ENCODE measurements at places on chromosomes 7 and 10. TPM values are rescaled to one million over a fixed set of nuclear protein-coding genes. Genes with fewer than 3 reads are reported as not detected.

- no peak for DNase-seq
Measured at GRCh38 chr10:117145019-117145418, 6.9 kb upstream of the VAX1 start.

DNA sequence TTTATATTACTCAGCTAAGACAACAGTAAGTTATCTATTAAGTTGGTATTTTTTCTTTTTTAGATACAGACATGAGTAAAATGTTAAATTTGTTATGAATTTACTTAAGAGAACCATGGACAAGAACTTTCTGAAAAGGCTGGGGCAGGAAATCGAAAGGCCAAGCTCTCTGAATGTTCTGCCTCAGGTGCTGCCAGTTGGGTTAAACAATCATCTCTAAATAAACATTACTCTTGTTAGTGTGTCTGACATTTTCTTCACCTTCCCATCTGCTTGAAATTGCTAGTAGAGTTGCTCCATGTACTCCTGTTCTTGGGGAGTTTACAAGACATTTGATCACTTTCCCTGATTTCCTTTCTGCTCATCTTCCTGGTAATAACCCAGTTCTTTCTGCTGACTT is 87.5 kb downstream of the ANKRD7 start:
- no peak for DNase-seq

DNA sequence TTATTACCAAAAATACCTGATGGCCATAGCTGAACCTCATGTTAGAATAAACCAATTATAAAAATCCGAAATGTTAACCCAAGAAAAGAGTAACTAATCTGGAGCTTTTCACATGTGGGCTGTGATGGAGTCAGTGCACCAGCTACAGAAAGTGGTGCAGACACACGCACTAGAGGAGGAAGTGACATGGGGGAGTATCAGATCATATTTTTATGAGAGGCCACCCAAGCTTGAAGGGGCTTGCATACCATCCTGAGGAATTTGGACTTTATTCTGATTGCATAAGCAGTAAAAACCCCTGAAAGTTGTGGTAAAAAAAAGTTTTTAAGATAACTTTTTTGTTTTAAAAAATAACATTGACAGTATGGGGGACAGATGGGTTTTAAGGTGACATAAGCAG is 1148.5 kb upstream of the CELF2 start:
- DNase-seq: no peak

GRCh38 chr10:33884604-33885003 is 550.1 kb upstream of the NRP1 start:
- no peak for DNase-seq

DNA sequence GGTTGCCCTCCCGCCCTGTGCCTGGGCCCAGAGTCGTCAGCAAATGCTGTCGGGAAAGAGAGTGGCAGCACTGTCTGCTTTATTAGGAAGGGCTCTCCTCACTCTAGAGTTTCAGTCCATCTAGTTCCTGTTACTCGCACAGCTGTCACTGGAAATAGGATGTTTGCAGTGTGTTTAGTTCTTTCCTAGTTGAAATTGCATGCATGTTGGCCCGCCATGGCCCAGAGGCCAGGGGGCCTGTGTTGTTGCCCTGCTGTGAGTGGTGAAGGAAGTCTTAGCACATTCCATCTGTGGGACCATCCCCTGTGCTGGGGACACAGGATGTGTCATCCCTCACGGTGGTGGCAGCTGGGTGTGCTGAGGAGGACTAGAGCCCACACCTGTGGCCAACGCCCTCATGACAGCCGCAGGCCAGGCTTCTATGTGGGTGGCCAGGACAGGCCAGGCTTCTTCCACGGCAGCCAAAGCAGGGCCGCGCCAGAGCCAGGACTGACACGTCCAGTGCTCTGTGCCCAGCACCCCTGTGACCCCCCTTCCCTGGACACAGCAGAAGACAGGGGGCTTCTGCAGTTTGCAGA is 45.4 kb downstream of the ZNF467 start:
- no peak for DNase-seq

GRCh38 chr7:157403646-157404401 is 67.0 kb downstream of the DNAJB6 start:
- no peak for DNase-seq

DNA sequence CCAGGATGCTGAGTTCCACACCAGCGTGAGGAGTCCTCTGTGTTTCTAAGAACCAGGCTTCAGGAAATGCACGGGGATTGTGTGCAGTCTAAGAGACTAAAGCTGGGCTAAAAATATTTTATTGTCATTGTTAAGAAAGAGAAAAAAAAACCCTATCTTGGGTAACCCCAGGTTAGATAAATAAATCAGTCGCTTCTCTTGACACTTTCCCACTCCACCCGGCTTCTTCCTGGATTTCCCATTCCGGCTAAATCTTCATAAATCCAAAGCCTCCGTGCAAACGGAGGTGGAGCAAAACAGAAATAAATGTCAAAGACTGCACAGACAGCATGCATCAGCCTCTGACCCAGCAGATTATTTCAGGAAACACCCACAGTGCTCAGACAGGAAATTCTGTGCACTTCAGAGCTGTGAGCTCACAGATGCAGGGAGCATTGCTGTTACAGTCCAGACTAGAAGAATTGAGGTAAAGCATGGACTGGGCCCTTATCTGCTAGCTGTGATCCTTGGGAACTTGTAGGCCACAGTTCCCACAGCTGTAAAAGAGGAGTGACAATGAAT is 44.8 kb upstream of the GRID1 start:
- no peak for DNase-seq

DNA sequence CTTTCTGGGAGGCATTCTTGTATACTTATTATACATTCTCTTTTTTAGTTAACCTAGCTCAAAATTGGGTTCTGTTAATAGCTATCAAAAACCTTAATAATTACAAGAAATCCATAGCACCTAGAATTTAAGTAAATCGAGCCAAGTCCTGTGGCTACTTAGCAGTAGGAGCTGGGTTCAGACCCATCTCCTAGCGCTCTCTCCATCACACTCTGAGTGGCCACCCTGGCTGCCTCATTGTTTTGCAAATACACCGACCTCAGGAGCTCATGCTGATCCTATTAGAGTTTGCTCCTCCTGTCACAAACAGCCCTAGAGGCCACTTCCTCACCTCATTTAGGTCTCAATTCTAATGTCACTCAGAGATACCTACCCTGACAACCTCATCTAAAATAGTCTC is 46.2 kb upstream of the OSBPL3 start:
- no peak for DNase-seq

GRCh38 chr10:63209705-63210104 is 76.6 kb downstream of the NRBF2 start:
- DNase-seq: no peak

GRCh38 chr10:78756604-78757343 is 312.0 kb upstream of the ZMIZ1 start:
- DNase-seq: peak; percentile 93

DNA sequence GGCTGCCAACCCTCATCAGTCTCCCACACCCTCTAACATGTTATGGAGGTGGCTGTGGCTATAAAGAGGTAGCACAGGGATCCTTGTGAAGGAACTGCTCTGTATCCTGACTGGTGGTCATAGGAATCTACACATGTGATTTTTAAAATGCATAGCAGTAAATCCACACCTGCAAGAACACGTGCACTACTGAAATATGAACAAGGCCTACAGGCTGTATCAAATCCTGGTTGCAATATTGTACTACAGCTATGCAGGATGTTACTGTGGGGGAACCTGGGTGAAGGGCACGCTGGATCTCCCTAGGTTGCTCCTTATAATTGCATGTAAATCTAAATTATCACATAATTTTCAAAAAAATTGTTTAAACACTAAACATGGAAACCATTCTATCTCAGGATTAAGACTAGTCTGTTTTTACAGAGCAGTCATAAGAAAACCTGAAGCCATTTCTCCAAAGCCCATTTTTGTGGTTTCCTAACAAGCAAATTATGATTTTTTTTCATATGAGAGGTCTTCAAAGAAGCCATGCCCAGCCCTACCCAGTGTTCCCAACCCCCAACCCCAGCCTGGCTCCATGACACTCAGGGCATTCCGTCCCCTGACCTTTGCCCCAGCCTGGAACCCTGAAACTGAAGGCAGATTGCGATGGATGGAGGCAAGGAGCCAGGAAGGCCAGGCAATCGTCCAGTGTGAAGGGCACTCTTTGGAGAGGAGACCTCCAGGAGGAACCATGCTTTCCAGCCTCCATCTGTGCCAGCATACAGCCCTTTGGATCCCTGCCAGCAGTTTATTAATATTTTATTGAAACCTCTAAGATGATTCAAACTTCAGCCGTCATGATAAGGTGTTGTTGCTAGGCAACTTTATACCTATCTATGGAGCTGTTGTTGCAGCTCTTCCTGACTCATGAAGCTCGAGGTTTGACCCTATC is 161.0 kb downstream of the GRID1 start:
- no peak for DNase-seq

- no peak for DNase-seq
Measured at GRCh38 chr7:96188591-96188991, 133.3 kb downstream of the SLC25A13 start.

DNA sequence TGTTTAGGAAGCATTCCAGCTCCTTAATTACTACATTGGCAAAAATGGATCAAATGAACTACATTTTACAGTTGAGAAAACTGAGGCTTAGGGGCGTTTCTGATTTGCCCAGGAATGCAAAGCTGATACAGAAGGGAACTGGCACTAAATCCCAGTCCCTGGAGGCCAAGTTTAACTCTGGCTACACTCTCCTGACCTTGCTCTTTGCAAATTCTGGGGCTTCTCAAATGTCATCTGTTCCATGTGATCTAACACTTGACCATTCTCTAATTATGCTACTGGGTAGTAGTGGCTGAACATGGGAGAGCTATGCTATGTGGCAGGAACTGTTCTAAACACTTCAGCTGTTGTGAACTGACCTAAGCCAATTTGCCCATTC is 11.3 kb upstream of the HABP2 start:
- DNase-seq: no peak

- DNase-seq: no peak
Measured at GRCh38 chr10:110845756-110846620, 25.7 kb upstream of the PDCD4 start.

GRCh38 chr10:44564361-44564760 is 179.5 kb upstream of the CXCL12 start:
- no peak for DNase-seq

DNA sequence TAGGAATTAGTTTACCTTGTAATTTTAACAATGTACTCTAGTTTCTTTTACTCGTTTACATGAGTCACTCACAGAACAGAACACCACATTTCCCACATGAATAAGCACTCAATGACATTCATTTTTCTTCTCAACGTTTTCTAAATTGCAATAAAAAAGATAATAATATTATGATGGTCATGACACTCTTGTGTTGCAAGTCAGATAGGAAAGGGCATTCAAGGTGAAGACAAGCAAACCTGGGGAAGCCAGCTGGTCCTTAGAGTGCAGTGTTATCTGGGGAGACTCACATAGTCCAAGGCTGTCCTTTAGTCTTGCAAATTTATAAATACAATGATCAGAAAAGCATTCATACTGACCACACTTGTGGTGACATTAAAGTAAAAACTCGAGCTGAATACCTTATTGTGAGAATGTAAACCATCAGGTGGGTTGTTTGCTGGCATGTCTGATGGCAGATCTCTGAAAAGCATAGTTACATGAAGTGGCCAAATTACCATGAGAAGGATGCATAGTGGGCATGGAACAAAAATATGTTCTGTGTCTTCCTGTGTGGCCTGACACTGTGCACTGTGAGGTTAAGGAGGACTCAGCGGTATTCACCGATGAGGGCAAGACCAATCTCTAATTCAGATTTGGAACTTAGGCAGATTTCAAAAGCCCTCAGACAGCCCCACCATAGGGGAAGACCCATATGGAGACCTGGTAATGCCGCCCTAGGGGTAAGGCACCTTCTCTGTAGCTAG is 158.9 kb upstream of the ASAH2 start:
- peak; percentile 59 for DNase-seq

- no peak for DNase-seq
Measured at GRCh38 chr10:100742936-100743335, 2.4 kb upstream of the PAX2 start.

DNA sequence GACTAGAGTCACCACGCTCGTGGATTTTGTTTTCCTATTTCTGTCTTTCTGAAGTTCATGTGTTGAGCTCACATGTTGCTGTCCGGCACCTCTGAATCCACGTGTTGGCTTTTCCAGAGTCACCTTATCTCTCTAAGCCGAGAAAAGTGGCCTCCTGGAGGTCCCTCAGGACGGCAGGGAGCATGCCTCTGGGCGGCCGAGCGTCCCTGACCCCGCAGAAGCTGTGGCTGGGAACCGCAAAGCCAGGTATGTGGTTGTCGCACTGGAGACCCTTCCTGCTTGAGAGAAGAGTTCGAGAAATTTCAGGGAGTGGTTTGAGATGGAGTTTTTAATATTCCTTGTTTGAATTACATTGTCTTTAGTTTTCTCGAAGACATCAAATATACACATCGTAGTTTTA is 12.6 kb downstream of the IQCE start:
- DNase-seq: no peak

GRCh38 chr10:777913-778479 is 88.5 kb upstream of the DIP2C start:
- no peak for DNase-seq

DNA sequence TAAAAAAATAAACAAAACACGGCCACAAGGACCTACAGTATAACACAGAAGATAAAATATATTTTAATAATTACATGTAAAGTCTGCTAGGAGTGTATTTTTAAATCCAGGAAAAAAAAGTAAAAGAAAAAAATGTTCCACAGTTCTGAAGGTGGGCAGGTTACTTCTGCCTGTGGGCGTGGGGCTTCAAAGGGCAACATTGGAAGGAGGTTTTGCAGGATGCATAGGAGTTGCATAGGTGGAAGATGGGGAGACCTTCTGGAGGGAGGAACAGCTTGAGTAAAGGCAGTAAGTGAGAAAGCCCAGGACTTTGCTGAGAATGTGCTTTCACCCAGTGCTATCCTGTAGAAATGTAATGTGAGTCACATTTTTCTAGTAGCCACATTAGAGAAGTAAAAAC is 37.5 kb upstream of the PLXNA4 start:
- DNase-seq: no peak

- DNase-seq: peak; percentile 83
Measured at GRCh38 chr7:121107923-121108498, 119.5 kb downstream of the CPED1 start.

GRCh38 chr10:83166344-83166743 is 973.0 kb upstream of the GHITM start:
- DNase-seq: no peak

DNA sequence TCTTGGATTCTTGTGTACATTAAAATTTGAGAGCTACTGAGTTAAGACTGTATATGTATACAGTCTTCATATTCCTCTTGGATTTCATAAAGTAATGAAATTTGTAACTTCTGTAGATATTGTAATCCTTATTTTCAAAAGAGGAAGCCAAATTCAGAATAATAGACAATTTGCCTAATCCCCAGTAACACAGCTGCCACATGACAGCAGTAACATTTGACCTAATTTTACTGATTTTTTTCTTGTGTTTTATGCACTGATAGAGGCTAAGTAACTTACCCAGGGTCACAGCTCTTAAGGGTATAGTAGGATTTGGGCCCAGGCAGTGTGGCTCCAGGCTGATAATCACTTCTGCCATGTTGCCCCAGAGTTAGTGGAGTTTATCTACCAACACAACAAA is 40.4 kb upstream of the IL6 start:
- DNase-seq: no peak

PON1 gene
- not detected for total RNA-seq

ELAPOR2 gene
- total RNA-seq: 5.7 TPM

DOCK4 gene
- 6.3 TPM for total RNA-seq

GRID2IP gene
- not detected for total RNA-seq

SPDYE1 gene
- total RNA-seq: not detected

ERVW-1 gene
- not detected for total RNA-seq

PPP1R17 gene
- not detected for total RNA-seq

Measured in LHCN-M2 (cell line).